ENCODE measurements at places on chromosomes 3 and 15.
A peak's percentile ranks its signal among the peaks of the same experiment; 100 is the strongest.

GRCh38 chr3:122577409-122578031 lies at the start of gene PARP15:
TSS of gene PARP15 (plus strand) at chr3:122577650. CDS start at chr3:122577668, 18 bp downstream.
- no peak for DNase-seq

DNA sequence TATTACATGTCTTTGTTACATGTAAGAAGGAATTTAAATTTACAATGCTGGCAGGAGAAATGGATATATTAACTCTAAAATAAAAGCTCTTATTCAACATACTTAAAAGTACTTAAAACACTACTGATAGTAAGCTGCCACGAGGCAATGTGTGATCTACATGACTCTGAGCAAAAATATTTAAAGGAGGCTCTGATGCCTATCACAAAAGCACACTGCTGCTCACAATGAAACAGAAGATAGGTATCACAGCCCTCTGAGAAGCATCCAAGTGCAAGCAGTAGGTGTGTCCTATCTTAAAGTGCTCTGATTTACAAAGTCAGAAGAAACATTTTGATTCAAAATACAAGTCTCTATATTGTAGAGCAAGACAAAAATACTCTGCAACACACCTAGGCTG lies 371.2 kb upstream of the WNT5A start:
- DNase-seq: no peak

GRCh38 chr3:133514418-133514817 lies 59.1 kb upstream of the CDV3 start:
- DNase-seq: no peak

- no peak for DNase-seq
Measured at GRCh38 chr15:71341811-71342550, 226.7 kb downstream of the THSD4 start.

DNA sequence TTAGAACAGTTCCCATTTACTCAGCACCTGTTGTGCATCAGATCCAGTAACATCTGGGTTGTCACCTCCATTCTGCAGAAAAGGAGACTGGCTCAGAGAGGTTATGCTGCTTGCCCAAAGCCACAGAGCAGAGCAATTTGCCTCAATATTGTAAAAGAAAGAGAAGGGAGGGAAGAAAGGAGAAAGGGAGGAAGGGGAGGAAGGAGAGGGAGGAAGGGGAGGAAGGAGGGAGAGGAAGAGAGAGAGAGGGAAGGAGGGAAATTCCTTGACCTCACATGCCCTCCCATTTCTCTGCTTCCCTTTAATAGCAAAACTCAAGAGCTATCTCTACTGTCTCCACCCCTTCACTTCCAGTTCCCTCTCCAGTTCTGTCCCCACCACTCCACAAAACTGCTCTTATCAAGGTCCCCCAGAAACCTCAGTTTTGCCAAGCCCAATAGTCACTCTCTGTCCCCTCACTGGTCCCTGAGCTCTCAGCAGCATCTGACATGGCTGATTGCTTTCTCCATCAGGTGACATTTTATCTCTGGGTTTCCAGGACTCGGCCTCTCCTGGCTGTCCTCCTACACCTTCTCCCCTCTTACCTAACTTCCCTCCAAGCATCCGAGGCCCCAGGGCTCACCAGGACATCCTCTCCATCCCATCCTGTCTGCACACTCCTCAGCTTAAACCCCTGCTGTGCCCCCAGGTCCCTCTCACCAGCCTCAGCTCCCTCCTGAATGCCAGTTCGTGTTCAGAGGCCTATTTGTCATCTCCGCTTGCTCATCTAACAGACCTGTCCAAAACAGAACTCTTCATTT lies 104.7 kb upstream of the LINGO1 start:
- no peak for DNase-seq

DNA sequence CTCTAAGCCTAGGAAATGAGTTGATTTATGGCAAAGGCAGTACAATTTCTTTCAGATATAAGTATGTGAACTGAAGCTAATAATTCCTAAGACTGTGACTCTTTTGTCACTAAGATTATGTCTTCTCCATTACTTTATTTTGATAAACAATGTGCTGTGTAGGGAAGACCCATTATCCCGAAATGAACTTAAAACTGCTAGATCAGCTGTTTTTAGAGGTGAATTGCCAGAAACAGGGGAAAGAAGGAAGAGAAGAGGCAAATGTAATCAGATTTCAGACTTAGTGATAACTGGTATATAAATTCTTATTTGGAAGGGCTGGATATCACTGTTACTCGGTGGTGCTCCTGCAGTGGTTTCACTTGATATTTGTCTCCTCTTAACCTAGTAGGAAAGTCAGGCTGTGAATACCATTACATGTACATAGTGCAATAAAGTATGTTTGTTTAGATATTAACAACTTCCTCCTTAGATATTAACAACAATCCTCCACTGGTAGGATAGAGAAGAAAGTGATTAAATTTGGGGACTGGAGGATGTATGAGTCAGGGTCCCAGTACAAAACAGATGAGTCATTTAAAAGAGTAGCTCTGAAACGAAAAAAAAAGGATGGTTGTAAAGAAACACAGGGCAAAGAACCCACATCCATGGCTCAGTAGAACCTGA lies 338.5 kb upstream of the KCNH8 start:
- no peak for DNase-seq

GRCh38 chr3:52052831-52053306 lies 3.5 kb downstream of the DUSP7 start:
- no peak for DNase-seq

DNA sequence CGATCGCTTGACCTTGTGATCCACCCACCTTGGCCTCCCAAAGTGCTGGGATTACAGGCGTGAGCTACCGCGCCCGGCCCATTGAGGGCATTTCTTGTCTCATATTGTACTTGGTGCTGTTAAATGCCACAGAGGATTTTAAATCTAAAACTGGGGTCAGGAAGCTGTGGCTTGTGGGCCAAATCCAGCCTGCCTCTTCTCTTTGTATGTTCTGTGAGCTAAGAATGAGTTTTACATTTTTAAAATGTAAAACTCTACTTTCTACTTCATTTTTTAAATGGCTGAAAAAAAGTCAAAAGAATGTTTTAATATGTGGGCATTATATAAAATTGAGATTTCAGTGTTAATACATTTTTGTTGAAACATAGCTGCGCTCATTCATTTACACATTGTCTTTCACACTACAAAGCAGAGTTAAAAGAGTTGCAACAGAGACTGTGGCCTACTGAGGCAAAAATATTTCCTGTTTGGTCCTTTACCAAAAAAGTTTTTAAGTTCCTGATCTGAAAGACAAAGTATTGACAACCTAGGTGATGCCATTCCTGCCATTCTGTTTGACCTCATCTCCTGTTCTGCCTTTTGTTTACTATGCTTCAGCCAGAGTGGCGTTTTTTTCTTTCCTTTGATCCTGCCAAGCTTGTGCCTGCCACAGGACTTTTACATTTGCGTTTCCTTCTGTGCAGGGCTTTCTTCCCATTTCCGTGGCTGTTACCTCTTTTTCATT lies 50.4 kb downstream of the PDCD6IP start:
- DNase-seq: no peak

DNA sequence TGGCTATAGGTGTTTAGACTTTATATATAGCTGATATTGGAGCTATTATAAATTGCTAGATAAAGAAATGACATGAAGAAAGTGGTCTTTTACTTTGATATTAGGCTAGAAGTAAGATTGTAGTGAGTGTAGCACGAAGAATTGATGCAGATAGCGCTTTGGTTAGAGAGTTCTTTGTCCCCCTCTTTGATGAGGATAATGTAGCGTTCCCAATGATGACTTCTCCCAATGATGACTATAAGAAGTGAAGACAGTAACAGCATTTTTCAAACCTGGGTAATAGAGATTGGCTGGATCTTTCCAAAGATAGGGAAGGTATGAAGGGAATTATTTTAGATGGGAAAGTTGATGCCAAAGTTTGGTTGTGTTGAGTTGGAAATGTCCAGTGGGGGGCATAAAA lies 4.3 kb downstream of the MINDY2 start:
- no peak for DNase-seq

GRCh38 chr3:71492974-71493771 lies 90.4 kb downstream of the FOXP1 start:
- no peak for DNase-seq

DNA sequence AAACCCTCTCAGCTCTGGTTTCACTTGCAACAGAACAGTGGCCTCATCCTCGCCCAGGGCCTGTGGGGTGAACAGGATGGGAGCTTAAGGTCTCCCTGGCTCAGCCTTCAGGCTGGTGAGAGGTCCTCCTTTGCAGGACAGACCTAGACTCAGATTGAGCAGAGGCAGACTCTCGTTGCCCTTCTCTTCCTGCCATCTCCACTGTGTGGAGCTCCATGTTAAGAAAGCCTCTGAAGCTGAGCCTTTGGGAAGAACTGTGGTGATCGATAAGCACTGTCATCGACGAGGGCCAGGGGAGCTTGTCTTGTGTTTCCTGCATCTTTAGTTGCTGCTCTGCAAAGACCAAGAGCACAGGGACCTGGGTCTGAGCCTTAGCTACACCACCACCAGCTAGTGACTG lies 37.8 kb upstream of the GRIP2 start:
- no peak for DNase-seq

DNA sequence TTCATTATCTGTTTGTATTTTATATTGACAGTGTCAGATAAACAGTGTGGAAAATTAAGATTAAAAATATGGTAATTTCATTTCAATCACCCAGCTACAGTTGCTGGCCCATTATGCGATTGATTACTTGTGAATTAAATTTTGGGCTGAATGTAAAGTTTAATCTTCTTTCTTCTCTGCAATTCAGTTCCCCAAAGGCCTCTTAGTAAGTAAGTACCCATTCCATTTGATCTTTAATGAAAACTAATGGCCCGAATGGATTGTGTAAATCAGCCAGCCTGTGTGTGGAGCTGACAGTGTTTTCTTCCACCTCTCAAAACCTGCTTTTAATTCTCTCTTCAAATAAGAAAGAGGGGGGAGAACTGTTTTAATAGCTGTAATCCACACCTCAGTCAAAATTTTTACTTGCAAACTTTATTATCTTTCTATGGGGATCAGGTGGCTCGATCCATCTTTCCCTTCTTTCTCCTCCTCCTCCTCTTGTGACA lies 307.1 kb downstream of the IL20RB start:
- DNase-seq: no peak

GRCh38 chr3:108493862-108494261 lies 16.5 kb downstream of the MYH15 start:
- no peak for DNase-seq

- no peak for DNase-seq
Measured at GRCh38 chr15:74010929-74011540, 16.5 kb downstream of the PML start.

DNA sequence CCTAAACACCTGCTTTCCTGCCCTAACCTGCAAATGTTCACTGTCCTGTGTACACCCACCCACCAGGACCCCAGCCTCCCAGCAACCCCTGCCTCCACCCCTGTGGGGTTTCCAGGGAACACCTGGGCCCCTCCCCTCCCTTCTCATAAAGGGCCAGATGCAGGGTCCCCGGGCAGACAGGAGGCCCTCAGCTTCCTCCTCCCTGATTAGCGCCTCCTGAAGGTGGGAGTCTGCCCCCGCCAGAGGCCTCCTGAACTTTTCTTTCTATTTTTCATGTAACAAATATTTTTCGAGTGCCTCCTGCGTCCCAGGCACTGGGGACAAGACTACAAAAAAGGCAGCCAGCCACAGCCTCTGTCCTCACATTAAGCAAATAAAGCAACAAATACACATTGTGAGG lies 135.4 kb upstream of the LINGO1 start:
- DNase-seq: no peak

DNA sequence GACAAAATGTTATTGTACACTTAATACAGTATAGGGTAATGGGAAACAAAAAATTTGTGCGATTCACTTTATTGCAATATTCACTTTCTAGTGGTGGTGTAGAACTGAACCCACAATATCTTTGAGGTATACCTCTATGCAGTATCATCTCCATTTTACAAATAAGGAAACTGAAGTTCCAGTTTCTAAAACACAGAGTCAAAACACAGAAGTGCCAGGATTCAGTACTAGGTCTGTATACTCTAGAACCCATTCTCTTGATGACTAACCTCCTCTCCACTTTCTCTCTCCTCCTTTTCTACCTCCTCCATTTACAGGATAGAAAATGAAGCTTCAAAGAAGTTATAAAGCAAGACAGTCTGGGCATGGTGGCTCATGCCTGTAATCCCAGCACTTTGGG lies 62.2 kb downstream of the MB21D2 start:
- DNase-seq: no peak

- no peak for DNase-seq
Measured at GRCh38 chr3:142106548-142106947, 42.8 kb downstream of the TFDP2 start.

- no peak for DNase-seq
Measured at GRCh38 chr3:46946856-46947545, 29.5 kb downstream of the CCDC12 start.

- DNase-seq: no peak
Measured at GRCh38 chr3:106850437-106850836, 526.8 kb upstream of the CCDC54 start.

- no peak for DNase-seq
Measured at GRCh38 chr15:85329561-85330422, 50.6 kb upstream of the AKAP13 start.

GRCh38 chr3:194522579-194523046 lies 35.8 kb upstream of the ATP13A3 start:
- no peak for DNase-seq

GRCh38 chr3:183428447-183429211 lies at the start of gene MCF2L2:
TSS of gene MCF2L2 (minus strand) at chr3:183428619. CDS start at chr3:183427977, 642 bp downstream.
- peak; percentile 61 for DNase-seq

GRCh38 chr15:89802231-89802928 lies 12.3 kb downstream of the ANPEP start:
- DNase-seq: no peak

DNA sequence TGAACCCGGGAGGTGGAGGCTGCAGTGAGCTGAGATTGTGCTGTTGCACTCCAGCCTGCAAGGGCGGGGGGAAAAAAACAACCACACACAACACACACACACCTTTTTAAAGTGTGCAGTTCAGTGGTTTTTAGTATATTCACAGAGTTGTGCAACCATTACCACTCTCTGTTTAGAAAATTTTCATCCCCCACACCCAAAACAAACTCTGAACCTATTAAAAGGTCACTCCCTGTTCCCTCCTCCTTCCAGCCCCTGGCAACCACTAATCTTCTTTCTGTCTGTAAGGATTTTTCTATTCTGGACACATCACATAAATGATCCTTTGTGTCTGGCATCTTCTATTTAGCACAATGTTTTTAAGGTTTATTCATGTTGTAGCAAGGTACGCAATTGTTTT lies 159.1 kb downstream of the ATG7 start:
- no peak for DNase-seq

- no peak for DNase-seq
Measured at GRCh38 chr3:58576716-58577115, 475 bp downstream of the FAM107A start.

DNA sequence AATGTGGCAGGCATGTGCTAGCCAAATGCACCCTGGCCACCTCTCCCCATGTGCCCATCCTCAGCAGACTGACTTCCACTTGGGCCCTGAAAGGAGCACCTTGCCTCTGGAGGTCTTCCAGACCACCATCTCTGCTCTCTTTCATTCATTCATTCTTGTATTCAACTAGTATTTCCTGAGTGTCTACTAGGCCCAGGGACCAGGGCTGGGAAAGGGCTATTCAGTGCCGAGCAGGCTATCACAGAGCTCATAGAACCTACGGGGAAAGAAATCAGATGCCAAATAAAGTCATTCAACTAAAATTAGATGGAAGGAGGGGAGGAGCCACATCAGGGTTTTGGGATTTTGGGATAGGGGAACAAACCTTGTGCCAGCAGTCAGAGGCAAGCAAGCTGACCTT lies 18.9 kb downstream of the PRR23A start:
- DNase-seq: no peak

- no peak for DNase-seq
Measured at GRCh38 chr3:15815696-15816095, 17.9 kb upstream of the ANKRD28 start.

Measured in NCI-H187 (cell line).